ENCODE measurements at places on chromosomes 2 and 18.

- DNase-seq, result no peak
These were observed 377.8 kb downstream of the LNPK start for GRCh38 chr2:175624211-175624761.

GRCh38 chr2:69645031-69645431 is 1.5 kb upstream of the AAK1 start:
- peak; percentile 41 for DNase-seq

GRCh38 chr18:8869696-8870095 is 164.3 kb downstream of the MTCL1 start:
- DNase-seq, result no peak

DNA sequence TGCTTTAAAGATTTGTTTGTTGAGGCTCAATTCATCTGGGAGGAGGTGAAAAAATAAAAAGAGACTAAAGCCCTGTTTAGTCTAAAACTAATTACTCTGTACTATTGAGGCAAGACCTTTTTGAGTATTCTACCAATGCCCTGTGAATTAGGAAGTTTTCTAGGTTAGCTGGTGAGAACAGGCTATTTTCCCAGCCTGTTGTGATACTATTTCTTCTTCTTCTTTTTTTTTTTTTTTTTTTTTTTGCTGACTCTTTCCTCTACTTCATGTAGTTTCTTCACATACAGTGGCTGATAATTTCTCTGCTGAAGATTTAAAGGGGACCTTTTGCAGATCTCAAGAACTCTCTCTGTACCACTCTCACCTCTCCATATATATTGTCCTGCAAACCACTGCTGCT is 8.8 kb upstream of the TMEM87B start:
- no peak for DNase-seq

DNA sequence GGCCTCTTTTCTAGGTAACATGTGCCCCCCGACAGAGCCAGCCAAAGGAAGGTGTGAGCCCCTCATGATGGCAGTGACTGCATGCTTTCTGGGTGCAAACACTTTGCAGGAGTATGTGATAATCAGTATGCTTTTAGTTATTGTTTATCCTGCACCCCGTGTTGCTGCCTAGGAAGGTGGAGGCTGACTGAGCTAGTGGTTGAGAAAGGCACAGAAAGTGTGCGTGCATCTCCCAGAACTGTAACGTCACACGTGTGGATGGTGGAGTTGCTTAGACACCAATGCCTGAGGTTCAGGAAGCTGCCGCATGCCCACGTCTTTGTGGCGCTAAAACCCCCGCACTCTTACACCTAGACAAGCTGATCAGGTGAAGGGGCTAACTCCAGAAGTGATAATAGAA is 580 bp downstream of the MC2R start:
- DNase-seq, result no peak

GRCh38 chr2:112791019-112791418 is 6.7 kb upstream of the IL1A start:
- DNase-seq, result no peak

- peak; percentile 60 for DNase-seq
These were observed 165.9 kb upstream of the ID2 start for GRCh38 chr2:8515864-8516533.

GRCh38 chr18:13366541-13366940 is 148.0 kb downstream of the LDLRAD4 start:
- DNase-seq, result peak; percentile 8

DNA sequence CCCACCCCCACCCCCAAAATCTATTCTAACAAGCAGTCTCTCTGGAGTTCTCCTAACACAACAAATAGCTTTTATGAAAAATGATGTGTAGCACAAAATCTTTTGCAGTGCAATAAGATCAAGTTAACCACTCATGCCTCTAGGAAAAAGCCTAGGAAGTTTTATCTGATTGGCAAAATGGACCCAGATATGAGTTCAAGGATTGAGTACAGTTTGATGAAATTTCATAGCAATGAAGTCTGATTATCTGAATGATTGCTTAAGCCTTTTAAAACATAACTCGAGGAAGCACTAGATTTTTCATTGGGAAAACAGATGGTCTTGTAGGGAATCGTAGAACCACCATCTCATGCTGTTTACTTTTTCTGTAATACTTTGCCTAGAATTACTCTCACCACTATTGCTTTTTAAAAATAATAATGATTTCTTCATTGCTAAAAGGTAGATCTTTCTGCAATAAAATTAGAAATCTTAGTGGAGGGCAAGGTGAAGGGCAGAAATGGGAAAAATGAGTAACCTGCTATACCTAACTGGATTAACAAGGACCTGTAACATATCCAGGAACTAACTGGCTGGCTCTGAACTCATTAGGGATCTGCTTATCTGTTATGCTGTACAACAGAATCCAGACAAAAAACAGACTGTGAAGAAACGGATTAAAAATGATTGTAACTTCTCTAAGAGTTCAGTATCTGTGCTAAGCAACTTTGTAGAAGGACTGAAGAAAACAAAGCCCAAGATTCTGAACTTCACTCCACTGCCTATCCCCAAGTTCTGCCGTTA is 73.7 kb upstream of the ETAA1 start:
- DNase-seq, result no peak

DNA sequence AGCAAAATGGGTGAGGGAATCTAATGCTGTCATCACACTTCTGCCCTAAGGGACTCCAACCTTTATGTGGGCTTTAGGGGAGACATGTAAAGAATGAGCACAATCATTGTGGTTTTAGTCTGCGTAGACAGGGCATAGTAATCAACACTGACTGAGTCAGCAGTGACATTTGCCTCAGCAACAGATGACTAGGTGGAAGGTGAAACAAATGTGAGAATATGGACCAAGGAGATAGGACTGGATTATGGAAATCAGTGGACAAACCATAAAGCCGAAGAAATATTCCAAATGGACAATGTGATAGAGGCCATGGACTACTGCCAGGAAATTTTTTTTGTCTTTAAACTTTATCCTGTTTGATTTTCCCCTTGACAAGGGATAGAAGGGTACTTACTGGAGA is 83.9 kb downstream of the PDK1 start:
- peak; percentile 10 for DNase-seq

GRCh38 chr2:157185476-157186227 is 71.9 kb upstream of the GALNT5 start:
- no peak for DNase-seq

GRCh38 chr18:57906852-57907251 is 103.7 kb upstream of the ATP8B1 start:
- no peak for DNase-seq

- no peak for DNase-seq
These were observed 80.3 kb upstream of the HAAO start for GRCh38 chr2:42872721-42873120.

DNA sequence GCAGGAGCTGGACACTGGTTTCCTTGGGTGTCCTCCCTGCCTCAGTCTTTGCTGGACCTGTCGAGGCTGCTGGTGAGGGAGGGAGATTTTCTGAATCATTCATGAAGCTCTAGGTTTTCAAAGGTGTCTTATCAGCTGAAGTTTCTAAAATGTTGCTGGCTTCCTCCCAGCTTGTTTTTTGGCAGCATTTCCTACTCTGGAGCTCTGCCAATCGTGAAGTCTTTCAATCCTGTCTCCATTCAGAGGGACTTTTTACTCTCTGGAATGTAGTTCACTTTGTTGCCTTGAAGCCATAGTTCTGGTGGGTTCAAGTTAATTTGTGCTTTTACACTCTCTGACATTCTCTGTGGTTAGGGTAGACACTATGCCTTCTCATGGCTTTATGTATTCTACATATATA is 23.9 kb downstream of the SNTG2 start:
- DNase-seq, result no peak

GRCh38 chr2:196941398-196942078 is 15.0 kb upstream of the PGAP1 start:
- DNase-seq, result no peak

GRCh38 chr2:67702284-67702683 is 305.2 kb downstream of the ETAA1 start:
- DNase-seq, result no peak

DNA sequence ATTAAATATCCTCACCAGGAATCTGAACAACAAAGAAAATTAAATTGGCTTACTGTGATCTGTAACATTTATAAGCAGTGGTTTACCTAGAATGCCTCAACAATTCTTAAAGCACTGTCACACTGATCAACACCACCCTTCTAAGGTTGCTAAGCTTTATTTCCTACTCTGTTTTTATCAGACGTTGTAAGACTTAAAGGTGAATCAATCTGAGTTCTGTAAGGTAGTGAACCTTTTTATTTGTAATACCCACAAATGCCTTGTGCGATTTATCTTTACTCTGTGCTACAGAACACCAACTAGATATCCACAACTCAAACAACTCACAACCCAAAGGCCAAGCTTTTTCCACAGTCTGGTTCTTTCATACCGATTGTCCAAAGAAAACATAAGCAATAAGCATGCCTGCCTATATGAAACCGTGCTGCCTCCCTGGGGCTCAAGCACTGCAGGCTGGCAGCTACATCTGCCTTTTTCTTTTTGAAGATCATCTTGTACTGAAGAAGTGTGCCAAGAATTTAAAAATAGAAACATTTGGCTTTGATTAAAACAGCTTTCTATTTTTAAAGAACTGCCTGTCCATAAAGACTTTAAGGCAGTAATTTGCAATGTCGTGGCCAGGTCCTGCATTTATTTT is 490.7 kb downstream of the NUP35 start:
- no peak for DNase-seq

GRCh38 chr2:73718421-73718820 is 18.7 kb downstream of the TPRKB start:
- DNase-seq, result no peak

GRCh38 chr2:68124321-68124720 is 33.4 kb upstream of the PNO1 start:
- DNase-seq, result no peak
